ENCODE measurements at places on chromosomes 6 and 20. TPM values are rescaled to one million over a fixed set of nuclear protein-coding genes. Genes with fewer than 3 reads are reported as not detected.

Gene PRR18
- total RNA-seq = not detected

Gene ZFAND3
- 100 TPM for total RNA-seq

Gene CST1
- not detected for total RNA-seq

Gene BEND6
- 0.56 TPM for total RNA-seq

Gene CCDC170
- total RNA-seq = 0.30 TPM

Gene ENPP5
- total RNA-seq = 8.8 TPM

Gene MDFI
- total RNA-seq = 9.3 TPM

Gene QKI
- 519 TPM for total RNA-seq

Gene LY6G5B
- total RNA-seq = 5.9 TPM

Gene ASIP
- total RNA-seq = 3.5 TPM

Gene FAM217A
- not detected for total RNA-seq

Gene FRK
- total RNA-seq = 8.8 TPM

Gene CST4
- total RNA-seq = not detected

Gene CEP250
- total RNA-seq = 13.4 TPM

Gene DPPA5
- total RNA-seq = not detected

Gene CCM2L
- total RNA-seq = 5.7 TPM

Gene APOBEC2
- total RNA-seq = 176 TPM

Gene VARS1
- 61.8 TPM for total RNA-seq

GRCh38 chr20:15814911-15815310, 758.3 kb downstream of the KIF16B start:
- no peak overlapping the region for H3K4me3 ChIP-seq
- H3K27ac ChIP-seq = no peak overlapping the region

- no peaks in the 10 kb centered on the region for H3K36me3 ChIP-seq
- no peak overlapping the region for H3K27ac ChIP-seq
- no peaks in the 10 kb centered on the region for H3K4me1 ChIP-seq
- peak; percentile 76 for DNase-seq
These were observed 148.5 kb downstream of the PHACTR3 start for GRCh38 chr20:59752704-59753460.

DNA sequence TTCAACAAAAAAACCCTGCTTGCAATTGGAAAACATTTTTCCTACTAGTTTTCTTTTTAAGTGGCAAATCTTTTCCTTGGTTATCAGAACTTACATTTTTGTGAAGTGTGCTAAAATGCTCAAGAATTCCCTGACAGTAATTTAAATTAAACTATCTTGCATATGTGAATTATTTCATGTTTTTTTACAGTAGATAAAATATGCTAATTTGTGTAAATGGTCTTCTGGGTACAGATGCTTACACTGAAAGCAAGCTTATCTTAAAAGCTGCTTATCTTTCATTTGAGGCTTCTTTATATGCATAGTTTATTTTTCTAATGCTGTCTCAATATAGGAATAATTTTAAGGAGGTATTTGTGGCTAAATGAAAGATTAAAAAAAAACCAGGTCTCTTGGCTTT, 403.0 kb upstream of the FLRT3 start:
- no peaks in the 10 kb centered on the region for H3K27me3 ChIP-seq
- H3K27ac ChIP-seq = no peak overlapping the region
- no peaks in the 10 kb centered on the region for H3K36me3 ChIP-seq
- H3K4me1 ChIP-seq = no peaks in the 10 kb centered on the region
- DNase-seq = no peak

GRCh38 chr6:154986787-154987235, 8.3 kb upstream of the TIAM2 start:
- no peak overlapping the region for H3K27ac ChIP-seq
- no peak for DNase-seq
- H3K4me3 ChIP-seq = no peak overlapping the region
- no peaks in the 10 kb centered on the region for H3K4me1 ChIP-seq
- H3K27me3 ChIP-seq = no peaks in the 10 kb centered on the region

- no peaks in the 10 kb centered on the region for H3K27me3 ChIP-seq
- no peak overlapping the region for H3K27ac ChIP-seq
- no peaks in the 10 kb centered on the region for H3K36me3 ChIP-seq
These were observed 111.2 kb downstream of the HAO1 start for GRCh38 chr20:7829031-7829430.

GRCh38 chr20:62123450-62124118, 1.3 kb downstream of the LSM14B start:
- H3K27ac ChIP-seq = peak overlapping the region; percentile 78
- peak overlapping the region; percentile 76 for H3K4me3 ChIP-seq
- peaks cover 52% of the 10 kb centered on the region for H3K4me1 ChIP-seq

- no peak overlapping the region for H3K27ac ChIP-seq
- DNase-seq = no peak
- no peaks in the 10 kb centered on the region for H3K36me3 ChIP-seq
- H3K4me3 ChIP-seq = no peak overlapping the region
- no peaks in the 10 kb centered on the region for H3K27me3 ChIP-seq
These were observed 47.7 kb downstream of the STMND1 start for GRCh38 chr6:17149571-17149970.

- DNase-seq = no peak
- no peak overlapping the region for H3K4me3 ChIP-seq
- H3K4me1 ChIP-seq = no peaks in the 10 kb centered on the region
- H3K36me3 ChIP-seq = no peaks in the 10 kb centered on the region
- H3K27me3 ChIP-seq = peaks cover 11% of the 10 kb centered on the region
These were observed 85.9 kb upstream of the KCNG1 start for GRCh38 chr20:51108638-51109363.

DNA sequence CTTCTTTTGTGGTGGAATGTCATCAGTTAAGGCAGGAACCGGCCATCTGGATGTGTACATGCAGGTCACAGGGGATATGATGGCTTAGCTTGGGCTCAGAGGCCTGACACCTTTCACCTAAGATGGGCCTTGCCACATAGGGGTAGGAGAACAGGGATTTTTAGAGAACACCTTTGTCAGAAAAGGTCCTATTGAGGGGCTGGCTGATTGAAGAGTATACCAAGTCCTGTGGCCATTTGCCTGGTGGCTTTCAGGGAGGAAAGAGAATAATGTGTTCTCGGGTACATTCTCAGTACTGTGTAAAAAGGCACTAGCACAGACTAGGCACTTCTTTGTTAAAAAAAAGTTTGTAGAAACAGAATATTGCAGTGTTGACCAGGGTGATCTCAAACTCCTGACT, 26.4 kb downstream of the GMPR start:
- no peak overlapping the region for H3K4me3 ChIP-seq
- DNase-seq = no peak
- no peaks in the 10 kb centered on the region for H3K4me1 ChIP-seq
- H3K27me3 ChIP-seq = no peaks in the 10 kb centered on the region

DNA sequence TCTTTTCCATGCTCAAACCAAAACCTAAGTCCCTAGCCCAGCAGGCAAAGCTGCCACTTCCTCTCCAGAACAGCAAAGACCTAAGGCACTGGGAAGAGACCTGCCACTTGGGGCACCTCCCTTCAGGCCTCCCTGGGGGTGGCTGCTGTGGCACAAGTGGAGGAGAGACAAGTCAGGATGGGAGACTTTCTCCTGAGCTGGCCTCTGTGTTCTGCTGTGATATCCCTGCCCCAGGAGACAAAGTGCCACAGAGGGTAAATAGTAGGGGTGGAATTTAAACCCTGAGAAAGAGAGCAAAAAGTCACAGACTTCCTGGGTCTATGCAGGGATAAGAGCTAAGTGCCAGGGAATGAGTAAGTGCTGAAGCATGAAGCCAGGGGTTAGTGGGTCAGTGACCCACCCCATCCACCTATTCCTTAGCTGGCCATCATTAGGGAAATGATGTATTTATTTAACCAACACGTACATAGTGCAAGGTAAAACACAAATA, 84.2 kb downstream of the MRPL14 start:
- H3K4me3 ChIP-seq = no peak overlapping the region
- no peak overlapping the region for H3K27ac ChIP-seq
- peaks cover 15% of the 10 kb centered on the region for H3K4me1 ChIP-seq

DNA sequence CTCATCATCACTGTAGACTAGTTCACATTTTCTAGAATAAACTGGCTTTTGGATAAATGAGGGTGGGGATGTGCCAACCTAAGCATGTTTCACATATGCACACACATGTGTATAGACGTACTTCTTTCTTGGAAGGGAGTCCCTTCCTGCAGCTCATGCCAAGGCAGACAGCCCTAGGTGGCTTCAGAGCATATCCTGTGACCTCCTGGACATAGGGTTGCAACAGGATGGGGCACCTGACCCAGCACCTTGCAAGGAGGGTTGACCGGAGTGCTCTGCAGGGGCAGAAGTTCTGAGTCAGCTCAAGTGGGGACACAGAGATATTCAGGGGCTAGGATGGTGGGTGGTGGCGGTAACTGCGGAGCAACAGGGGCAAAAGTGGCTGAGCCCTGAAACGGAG, 68.6 kb upstream of the RALGAPA2 start:
- no peak for DNase-seq
- H3K36me3 ChIP-seq = no peaks in the 10 kb centered on the region
- H3K27me3 ChIP-seq = no peaks in the 10 kb centered on the region

DNA sequence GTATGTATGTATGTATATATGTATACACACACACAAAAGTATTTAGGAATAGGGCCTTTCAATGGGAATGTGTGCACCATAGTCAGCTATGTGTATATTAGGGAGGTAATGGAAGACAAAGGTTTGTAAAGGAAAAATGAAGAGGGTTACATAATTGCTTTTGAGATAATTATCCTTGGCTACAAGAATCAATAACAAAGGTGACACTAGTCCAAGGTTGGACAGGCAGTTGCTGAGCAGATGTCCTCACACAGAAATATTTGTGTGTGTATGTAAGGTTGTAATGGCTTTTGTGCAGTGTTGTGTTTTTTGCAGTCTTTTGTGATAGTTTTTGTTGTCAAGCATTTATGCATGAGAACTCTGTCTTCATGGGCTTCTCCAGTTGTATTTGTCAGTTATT, 157.9 kb upstream of the MARCKS start:
- H3K27ac ChIP-seq = no peak overlapping the region
- peaks cover 4% of the 10 kb centered on the region for H3K4me1 ChIP-seq
- no peak overlapping the region for H3K4me3 ChIP-seq
- H3K36me3 ChIP-seq = no peaks in the 10 kb centered on the region
- no peak for DNase-seq

- no peaks in the 10 kb centered on the region for H3K4me1 ChIP-seq
- H3K4me3 ChIP-seq = no peak overlapping the region
- no peaks in the 10 kb centered on the region for H3K36me3 ChIP-seq
- DNase-seq = no peak
- H3K27me3 ChIP-seq = no peaks in the 10 kb centered on the region
These were observed 6.4 kb upstream of the PNPLA1 start for GRCh38 chr6:36263390-36264000.

GRCh38 chr6:14542670-14543366, 425.2 kb downstream of the CD83 start:
- H3K4me1 ChIP-seq = no peaks in the 10 kb centered on the region
- DNase-seq = no peak
- no peaks in the 10 kb centered on the region for H3K36me3 ChIP-seq
- H3K27me3 ChIP-seq = no peaks in the 10 kb centered on the region

GRCh38 chr6:14721103-14721758, 524.6 kb upstream of the JARID2 start:
- H3K27ac ChIP-seq = no peak overlapping the region
- peaks cover 8% of the 10 kb centered on the region for H3K4me1 ChIP-seq
- no peaks in the 10 kb centered on the region for H3K27me3 ChIP-seq
- no peak overlapping the region for H3K4me3 ChIP-seq

DNA sequence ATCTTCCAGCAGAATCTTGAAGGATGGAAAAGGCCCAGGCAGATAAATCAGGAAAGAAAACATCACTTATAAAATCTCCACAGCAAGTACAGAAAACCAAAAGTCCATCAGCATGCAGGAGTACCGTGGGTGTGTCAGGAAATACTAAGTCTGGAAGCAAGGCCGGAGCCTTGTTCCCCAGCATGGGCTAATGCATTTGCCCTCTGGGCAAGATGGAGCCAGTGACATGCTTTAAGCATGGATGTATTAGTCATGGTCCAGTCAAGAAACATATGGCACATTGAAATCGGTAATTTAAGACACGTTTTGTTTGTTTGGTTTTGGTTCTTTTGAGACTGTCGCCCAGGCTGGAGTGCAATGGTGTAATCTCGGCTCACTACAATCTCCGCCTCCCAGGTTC, 506.0 kb upstream of the JARID2 start:
- H3K27me3 ChIP-seq = no peaks in the 10 kb centered on the region
- no peaks in the 10 kb centered on the region for H3K36me3 ChIP-seq
- H3K27ac ChIP-seq = no peak overlapping the region
- H3K4me1 ChIP-seq = peaks cover 4% of the 10 kb centered on the region

DNA sequence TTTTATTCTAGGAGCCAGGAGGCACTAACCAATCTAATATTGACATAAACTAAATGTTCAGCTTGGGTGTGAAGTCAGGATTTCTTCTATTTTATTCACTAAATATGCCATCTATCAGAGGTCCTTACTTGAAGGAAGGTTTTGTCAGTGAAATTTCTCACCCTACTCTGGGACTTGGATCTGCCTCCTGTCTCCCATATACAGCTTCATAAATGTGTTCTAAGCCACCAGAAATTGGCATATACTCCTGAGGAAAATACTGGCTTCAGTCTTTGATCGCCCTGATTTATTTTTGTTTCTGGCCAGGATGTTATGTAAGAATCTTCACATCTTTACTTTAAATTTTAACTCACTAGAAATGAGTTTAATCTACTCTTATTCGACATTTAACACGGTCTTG, 647.7 kb downstream of the C6orf118 start:
- H3K27me3 ChIP-seq = no peaks in the 10 kb centered on the region
- no peak overlapping the region for H3K4me3 ChIP-seq
- no peak overlapping the region for H3K27ac ChIP-seq
- DNase-seq = no peak
- no peaks in the 10 kb centered on the region for H3K4me1 ChIP-seq

DNA sequence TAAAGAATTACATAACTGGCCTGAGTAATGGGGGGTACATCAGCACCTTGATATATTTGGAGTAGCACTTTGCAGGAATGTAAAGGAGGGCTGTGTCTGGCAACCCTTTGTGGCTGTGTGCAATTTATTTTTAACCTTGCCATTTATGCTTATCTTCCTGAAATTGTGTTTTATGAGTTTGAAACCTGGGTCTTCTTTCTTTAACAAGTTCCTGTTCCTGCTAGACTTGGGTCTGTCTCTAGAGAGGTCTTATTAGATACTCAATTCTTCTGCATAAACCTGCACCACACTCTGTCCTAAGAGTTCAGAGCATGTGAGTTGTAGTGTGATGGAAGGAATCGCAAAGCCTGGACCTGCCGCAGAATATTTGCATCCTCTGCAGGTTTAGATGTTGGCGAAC, 181.0 kb downstream of the JARID2 start:
- no peak for DNase-seq
- no peaks in the 10 kb centered on the region for H3K27me3 ChIP-seq
- H3K4me3 ChIP-seq = no peak overlapping the region
- no peak overlapping the region for H3K27ac ChIP-seq

GRCh38 chr20:20174089-20174835, 121.9 kb downstream of the CFAP61 start:
- peaks cover 3% of the 10 kb centered on the region for H3K36me3 ChIP-seq
- H3K27ac ChIP-seq = no peak overlapping the region
- H3K4me1 ChIP-seq = no peaks in the 10 kb centered on the region
- H3K4me3 ChIP-seq = no peak overlapping the region
